Motor neuron (in vitro differentiated cells): ENCODE measurements at places on chromosomes 11 and 22. TPM values are rescaled to one million over a fixed set of nuclear protein-coding genes. Genes with fewer than 3 reads are reported as not detected.

The INSC gene
- total RNA-seq = 0.09 and 0.13 TPM in 2 replicates

GRCh38 chr11:67160045-67160444 lies 41.0 kb downstream of the KDM2A start:
- ATAC-seq = peak; percentile 22

DNA sequence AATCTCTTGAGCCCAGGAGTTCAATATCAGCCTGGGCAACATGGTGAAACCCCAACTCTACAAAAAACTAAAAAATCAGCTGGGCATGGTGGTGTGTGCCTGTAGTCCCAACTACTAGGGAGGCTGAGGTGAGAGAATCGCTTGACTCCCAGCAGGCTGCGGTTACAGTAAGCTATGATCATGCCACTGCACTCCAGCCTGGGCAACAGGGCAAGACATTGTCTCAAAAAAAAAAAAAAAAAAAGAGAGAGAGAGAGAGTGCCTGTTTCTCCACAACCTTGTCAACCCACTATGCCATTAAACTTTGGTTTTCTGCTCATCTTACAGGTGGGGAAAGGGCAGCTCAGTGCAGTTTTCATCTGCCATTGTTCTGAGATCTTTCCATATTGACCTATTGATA lies 5.1 kb downstream of the FOLR3 start:
- no peak for ATAC-seq

The CTSW gene
- 0.76 and 0.96 TPM in 2 replicates for total RNA-seq

DNA sequence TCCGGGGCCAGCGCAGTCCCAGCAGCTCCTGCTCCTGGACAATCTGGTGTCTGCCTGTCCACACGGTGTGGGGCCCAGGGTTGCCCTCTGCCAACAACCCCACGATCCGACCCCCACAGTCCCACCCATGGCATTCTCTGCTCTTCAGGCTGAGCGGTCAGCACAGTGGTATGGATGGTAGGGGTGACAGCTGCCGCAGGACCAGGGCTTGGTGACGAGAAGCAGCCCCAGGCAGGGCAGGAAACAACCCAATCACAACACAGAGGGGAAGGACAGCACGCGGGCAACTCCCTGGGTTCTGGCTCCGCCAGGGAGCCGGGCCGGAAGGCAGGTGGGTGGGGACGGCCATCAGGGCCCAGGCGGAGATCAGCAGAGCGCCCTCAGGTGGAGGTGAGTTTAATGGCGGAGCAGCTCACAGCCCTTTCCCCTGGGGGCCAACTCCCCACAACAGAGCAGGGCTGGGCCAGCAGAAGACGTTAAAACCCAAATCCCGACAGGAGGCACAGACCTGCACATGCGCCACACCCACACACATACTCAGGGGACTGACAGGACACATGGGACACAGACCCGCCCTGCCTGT lies 5.3 kb upstream of the CHADL start:
- peak; percentile 10 for ATAC-seq

DNA sequence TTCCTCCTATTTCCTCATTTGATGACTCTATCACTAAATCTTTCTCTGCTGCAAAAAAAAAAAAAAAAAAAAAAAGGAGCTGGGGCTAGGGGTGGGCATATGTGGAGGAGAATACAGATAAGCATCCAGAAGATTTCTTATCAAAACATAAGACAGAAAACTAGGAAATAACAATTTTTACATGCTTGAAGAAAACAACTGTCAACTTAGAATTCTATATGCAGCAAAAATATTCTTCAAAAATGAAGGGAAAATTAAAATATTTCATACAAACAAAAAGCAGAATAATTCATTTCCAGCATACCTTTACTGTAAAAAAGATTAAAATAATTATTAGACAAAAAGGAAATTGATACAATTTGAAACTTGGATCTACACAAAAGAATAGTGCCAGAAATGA lies 38.7 kb downstream of the GDPD4 start:
- ATAC-seq = no peak

The CXCR5 gene
- total RNA-seq = 0.11 TPM in 1 of 2 replicates, not detected in the other

The NRGN gene
- total RNA-seq = 23.3 and 28.8 TPM in 2 replicates

DNA sequence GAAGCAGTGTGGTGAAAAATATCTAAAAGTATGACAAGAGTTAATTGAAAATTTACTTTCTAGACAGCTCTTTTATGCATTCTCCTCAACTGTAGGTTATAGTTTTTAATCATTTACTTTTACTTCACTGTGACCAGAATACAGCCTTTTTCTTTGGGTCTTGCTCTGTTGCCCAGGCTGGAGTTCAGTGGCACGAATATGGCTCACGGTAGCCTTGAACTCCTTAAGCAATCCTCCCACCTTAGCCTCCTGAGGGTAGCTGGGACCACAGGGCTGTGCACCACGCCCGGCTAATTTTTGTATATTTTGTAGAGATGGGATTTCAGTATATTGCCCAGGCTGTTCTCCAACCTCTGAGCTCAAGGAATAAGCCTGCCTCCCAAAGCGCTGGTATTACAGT lies 5.3 kb downstream of the SC5D start:
- ATAC-seq = no peak

The RIMBP3B gene
- 0.67 and 0.73 TPM in 2 replicates for total RNA-seq

GRCh38 chr11:8934742-8935488 lies 2.2 kb upstream of the C11orf16 start:
- peak; percentile 71 for ATAC-seq

DNA sequence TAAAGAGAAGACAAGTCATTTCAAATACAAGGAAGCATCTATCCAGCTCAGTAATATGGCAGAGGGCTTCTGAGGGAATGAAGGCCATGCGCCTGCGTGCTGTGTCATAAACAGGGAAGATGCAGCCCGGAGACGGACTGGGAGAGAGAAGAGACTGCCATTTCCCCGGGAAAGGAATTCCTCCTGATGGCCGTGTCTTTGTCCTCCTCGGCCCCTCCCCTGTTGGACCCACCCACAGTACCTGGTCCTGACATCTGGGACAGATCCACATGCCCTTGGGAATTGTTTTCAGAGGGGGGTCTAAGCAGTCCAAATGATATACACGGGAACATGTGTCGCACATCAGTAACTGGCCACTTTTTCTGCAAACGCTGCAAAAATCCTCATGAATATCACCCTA lies 15.5 kb downstream of the LARGE2 start:
- no peak for ATAC-seq

The SHISAL1 gene
- 3.3 and 3.9 TPM in 2 replicates for total RNA-seq

The IGSF9B gene
- total RNA-seq = 13.7 and 16.1 TPM in 2 replicates

- ATAC-seq = no peak
Observed at GRCh38 chr11:66073669-66074068, 3.6 kb downstream of the PACS1 start.

DNA sequence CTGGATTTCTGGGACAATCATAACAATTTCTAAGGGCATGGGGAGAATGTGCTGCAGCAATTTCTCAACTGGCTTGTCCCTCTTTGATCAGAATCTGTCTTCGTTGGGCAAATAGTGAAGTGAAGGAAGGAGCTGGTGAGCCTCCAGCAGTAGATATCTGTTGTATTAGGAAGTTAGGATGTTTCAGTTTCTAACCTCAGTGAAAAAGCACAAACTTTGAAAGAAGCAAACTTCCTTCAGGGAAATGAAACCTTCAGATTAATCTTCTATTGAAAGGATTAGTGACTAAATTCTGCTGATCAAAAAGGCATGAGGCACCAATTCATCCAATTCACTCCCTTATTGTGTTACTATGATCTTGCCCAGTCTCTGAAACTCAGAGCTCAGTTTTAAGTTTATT lies 24.3 kb downstream of the LMO2 start:
- ATAC-seq = no peak

- no peak for ATAC-seq
Observed at GRCh38 chr22:29715705-29716104, 4.1 kb upstream of the CABP7 start.

The OR10W1 gene
- total RNA-seq = 0.28 and 0.63 TPM in 2 replicates

GRCh38 chr11:61868571-61869428 lies 22.5 kb downstream of the FADS3 start:
- no peak for ATAC-seq

- no peak for ATAC-seq
Observed at GRCh38 chr11:64753380-64754123, 6.2 kb downstream of the PYGM start.

The PNPLA5 gene
- 0.13 TPM in 1 of 2 replicates, not detected in the other for total RNA-seq

- no peak for ATAC-seq
Observed at GRCh38 chr11:134558258-134558835, 146.3 kb upstream of the B3GAT1 start.

GRCh38 chr11:108961095-108961494 lies 296.2 kb downstream of the DDX10 start:
- ATAC-seq = no peak

The RASSF10 gene
- 4.2 and 4.4 TPM in 2 replicates for total RNA-seq

The YWHAH gene
- 49.9 and 53.2 TPM in 2 replicates for total RNA-seq

- ATAC-seq = no peak
Observed at GRCh38 chr11:118117790-118118601, 31.2 kb upstream of the SMIM35 start.

The ZNF280B gene
- total RNA-seq = 0.10 TPM in 1 of 2 replicates, not detected in the other

The NXPE2 gene
- 0.71 and 0.97 TPM in 2 replicates for total RNA-seq

DNA sequence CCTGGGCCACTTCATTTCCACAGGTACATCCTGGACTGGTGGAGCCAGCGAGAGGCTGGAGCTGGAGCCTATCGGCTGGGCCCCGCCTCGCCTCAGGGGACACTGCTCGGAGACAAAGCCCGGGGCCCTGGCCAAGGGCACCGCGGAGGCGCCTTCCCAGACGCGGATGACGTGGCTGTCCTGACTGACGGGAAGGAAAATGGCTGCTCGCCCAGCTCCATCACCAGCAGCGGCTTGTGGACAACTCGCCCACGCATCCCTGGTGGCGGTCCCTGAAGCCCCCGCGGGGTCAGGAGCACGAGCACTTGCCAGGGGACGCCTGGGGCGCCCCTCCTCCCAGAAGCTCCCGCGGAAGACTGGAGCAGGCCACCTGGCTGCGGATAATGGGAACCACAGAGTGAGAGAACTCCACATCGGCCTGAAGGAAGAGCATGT lies 49.6 kb downstream of the CECR2 start:
- ATAC-seq = no peak

GRCh38 chr11:58927393-58928106 lies 11.7 kb upstream of the GLYATL1 start:
- peak; percentile 100 for ATAC-seq

The LRP4 gene
- 1.5 and 1.6 TPM in 2 replicates for total RNA-seq

DNA sequence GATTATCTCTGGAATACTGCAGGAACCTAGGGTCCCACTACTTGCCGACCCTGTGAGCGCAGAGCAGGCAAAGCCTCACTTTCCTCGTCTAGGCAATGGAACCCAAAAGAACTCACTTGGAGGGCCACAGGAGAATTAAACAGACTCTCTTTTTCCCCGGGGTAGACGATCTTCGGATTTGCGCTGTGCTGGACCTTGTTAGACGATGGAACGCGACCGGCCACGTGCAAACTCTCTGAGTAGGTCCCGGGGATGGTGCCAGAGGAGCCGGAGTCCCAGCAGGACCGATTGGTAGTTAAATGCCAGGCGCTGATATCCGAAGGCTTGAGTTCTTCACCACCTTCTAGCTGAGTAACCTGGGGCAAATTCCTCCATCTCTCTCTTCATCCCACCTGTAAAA lies 1.0 kb upstream of the SLC1A2 start:
- no peak for ATAC-seq

DNA sequence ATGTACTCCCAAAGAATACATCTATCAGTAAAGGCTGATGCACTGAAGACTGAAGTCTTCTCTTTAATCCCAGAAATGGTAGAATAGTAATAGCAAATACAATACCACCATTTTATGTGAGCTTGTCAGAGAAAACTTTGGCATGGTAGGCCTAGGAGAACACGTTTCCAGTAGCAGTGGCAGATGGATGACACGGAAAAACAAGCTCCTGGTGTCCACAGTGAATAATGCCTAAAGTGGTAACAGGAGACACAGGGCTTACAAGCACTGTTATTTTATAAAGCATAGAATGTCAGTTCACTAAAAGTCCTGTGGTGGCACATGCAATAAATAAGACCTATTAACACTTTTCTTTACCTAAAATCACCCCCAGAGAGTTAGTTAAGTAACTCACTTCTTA lies 277.6 kb downstream of the TTC28 start:
- ATAC-seq = no peak

DNA sequence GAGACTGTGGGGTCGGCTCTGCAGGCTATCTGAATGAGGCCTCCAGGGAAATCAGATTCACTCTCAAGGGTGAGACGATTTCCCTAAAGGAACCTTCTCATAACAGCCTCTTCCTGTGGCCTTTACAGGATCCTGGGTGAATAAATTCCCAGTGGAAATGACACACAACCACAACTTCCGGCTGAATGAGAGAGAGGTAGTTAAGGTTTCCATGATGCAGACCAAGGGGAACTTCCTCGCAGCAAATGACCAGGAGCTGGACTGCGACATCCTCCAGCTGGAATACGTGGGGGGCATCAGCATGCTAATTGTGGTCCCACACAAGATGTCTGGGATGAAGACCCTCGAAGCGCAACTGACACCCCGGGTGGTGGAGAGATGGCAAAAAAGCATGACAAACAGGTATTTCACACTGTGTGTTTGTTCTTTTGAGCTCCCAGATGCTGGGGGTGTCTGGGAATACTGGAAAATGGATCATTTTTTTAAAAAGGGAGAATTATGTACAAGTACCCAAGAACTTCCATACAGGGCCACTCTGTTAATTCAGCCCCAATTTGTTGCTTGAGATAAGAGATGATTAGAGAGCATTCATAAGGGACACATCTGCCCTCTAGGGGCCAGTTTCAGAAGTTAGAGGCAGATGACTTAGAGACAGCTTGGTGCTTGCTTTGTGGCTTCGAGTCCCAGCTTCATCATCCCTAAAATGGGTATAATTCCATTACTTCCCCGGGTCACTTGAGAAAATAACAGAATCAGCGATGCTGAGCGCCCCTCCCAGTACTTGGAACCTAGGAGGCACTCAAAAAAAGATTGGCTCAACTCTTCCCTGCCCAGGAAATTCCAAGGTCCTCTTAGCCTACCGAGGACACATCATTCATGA lies 10.2 kb downstream of the SERPIND1 start:
- ATAC-seq = no peak

DNA sequence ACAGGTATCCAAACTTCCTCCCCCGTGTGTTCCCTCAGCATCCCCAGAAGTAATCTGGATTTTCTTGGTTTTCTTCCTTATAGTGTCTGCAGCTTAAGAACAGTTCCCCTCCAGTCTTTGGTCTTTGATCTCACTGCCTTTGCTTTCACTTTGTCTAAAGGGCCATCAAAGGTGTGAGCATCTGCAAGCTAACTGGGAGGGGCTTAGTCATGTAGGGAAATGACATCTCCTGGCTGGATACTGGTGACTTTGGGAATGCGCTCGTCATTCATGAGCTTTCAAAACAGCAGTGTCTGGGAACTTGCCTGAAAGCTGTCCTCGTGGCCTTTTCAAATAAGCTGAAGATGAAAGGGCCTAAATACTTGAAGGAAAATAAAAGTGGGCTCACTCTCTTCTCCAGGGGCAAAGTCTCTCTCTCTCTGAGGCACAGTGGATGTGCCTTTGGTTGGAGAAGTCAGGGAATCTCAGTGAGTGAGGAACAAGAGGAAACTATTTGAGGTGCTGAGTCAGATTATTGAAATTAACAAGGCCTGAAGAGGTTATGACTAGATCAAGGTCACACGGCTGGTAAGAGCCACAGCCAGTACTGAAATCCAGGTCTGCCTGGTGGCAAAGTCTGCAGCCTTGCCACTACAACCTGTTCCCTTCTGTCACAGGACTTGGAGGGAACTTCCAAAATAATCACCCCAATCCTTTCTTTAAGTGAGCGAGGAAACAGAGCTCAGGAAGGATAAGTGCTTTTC lies 45.6 kb upstream of the TENM4 start:
- ATAC-seq = no peak

The CALCA gene
- total RNA-seq = 3.2 and 3.8 TPM in 2 replicates

The PDE3B gene
- 13.1 and 13.2 TPM in 2 replicates for total RNA-seq
